ENCODE measurements at places on chromosomes 5 and 9.

DNA sequence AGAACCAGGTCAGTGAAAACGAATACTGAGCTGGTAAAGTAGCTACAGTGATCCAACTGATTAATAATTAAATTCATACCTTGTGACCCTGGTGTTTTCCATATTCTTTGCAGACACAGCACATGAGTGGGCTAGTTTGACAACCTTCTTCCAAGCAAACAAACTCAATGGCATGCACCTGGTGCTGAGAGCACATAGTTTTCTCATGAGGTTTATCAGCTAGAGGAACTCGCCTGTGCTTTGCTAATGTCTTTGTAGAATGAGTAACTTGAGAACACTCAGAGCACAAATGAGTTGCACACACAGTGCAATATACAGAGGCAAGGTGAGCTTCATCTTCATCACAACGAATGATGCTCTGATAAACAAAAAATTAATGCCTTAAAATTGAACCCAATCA is 12.6 kb downstream of the TRIM23 start:
- DNase-seq: no peak

DNA sequence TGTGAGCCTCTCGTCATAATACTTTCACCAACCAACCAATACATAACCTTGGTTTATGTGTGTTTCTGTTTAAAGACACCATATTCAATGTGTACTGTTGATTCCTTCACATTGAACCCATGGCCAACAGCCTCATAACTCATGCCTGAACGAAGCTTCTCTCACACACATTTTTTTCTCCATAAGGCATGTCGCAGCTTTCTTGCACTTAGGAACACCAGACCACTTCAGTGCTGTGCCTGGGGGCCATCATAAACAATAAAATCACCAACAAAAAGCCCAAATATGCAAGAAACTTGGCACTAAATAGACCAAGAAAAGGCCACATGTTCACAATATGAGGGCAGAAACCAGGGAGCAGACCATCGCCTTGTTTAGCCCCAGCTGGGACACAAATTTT is 192.2 kb downstream of the ROR2 start:
- DNase-seq: no peak

DNA sequence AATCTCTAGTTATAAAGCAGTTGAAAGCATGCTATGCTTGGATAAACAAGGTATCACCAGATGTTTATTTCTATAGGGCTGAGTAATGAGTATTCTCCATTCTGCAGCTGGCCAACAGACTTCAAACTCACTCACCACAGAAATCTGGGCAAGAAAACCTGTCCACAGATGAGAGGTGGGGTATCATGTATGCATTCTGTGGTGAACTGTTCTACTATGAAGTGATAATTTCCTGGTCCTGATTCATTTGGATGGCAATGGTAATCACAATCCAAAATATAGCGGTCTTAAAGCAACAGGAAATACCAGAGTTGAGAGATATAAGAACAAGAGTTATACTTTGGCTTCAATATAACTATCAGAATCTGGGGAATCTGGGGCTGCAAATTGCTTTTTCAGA is 65.9 kb upstream of the EFNA5 start:
- no peak for DNase-seq

DNA sequence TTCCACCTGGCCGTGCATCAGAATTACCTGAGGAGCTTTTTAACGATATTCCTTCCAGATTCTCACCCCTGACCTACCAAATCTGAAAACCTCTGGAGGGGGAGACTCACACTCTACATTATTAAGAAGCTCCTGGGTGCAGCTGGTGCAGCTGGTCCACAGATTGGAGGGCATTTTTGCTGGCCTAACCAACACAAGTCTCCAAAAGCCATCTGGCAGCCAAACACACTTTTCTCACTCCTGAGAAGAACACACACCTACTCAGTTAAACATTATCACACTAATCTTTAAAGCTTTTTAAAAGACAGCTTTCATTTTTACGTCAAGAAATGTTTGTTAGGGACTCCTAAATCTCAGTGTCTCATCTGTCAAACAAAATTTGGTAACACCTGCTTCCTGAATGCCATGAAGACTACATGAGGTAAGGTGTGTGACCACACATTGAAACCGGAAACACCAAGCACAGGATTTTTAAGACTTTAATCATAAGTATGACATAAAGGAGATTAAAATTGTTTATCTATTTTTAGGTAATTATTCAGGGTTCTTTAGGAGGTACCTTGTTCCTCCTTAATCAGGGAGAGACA is 14.2 kb upstream of the PTPN3 start:
- DNase-seq: no peak

GRCh38 chr5:74622122-74622521 is 18.4 kb downstream of the ENC1 start:
- DNase-seq: no peak

GRCh38 chr5:95942414-95942813 is 19.2 kb downstream of the ELL2 start:
- no peak for DNase-seq

DNA sequence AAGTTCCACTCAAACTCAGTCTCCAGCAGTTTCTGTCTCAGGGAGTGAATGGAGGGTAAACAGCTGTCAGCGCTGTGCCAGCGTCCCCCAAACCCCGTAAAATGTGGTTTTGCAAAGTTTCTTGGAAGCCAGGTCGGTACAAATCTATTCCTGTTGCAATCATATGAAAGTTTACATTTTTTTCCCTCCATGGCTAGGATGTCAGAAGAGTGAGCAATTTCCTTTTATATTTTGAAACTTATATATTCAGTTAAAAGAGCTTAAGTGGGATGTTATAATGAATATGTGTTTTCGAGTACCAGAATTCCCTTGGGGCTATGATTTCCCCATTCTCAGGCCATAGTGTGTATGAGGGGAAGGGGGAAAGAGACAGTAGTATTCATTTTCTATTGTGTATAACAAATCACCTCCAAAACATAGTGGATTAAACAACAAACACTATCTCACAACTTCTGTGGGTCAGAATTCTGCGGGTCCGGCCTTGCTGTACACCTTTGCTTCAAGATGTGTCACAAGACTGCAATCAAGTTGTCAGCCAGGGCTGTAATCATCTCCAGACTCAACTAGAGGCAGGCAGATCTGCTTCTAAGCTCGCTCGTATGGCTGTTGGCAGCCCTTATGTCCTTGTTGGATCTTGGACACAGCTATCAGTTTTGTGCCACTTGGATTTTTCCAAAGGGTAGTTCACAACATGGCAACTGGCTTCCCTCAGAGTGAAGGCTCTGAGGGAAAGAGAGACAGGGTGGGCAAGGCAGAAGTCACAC is 107.4 kb downstream of the SNX18 start:
- DNase-seq: no peak

DNA sequence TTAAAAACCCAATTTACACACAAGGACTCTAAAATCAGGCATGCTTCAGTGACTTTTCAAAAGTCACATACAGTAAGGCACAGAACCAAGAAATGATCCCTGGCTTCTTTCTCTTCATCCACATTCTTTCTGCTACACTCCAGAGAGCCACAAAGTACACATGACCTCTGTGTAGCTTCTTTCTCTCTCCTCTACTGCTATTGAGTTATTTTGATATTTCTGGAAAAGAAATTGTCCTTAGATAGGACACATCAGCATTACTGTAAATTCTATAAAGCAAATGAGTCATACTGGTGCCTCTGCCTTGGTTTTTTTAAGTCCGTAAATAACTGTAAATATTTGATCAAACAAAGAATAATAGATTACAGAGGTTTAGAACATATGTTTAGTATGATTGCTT is 96.3 kb downstream of the KIAA0825 start:
- DNase-seq: no peak

GRCh38 chr9:93080406-93080805 is 15.6 kb upstream of the CARD19 start:
- no peak for DNase-seq

DNA sequence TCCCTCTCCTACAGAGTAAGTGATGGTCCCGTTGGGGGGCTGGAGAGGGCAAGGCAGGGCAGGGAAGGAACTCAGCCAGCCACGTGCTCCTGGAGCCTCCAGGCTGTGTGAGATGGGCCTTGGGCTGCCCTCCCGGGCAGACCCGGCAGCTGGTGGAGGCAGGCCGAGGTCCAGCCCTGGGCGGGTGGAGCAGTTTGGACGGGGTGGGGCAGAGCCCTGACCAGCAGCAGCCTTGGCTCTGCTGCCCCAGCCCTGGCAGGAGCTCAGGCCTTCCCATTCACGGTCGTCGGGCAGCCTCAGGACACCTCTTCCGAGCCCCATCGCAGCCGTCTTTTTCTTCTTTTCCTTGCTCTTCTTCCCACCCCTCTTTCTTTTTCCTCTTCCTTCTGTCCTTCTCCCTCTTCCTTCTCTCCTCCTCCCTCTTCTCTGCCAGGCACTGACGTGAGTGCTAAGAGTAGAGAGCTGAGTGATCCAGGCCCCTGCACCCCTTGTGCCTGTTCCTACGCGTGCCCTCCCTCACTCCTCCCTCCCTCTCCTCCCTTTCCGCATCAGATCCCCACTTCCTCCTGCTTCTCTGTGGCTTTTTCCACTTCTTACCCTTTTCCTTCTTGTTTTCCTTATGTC is 42.8 kb downstream of the AMBP start:
- DNase-seq: no peak

GRCh38 chr9:14353222-14354056 is 39.5 kb upstream of the NFIB start:
- peak; percentile 83 for DNase-seq

DNA sequence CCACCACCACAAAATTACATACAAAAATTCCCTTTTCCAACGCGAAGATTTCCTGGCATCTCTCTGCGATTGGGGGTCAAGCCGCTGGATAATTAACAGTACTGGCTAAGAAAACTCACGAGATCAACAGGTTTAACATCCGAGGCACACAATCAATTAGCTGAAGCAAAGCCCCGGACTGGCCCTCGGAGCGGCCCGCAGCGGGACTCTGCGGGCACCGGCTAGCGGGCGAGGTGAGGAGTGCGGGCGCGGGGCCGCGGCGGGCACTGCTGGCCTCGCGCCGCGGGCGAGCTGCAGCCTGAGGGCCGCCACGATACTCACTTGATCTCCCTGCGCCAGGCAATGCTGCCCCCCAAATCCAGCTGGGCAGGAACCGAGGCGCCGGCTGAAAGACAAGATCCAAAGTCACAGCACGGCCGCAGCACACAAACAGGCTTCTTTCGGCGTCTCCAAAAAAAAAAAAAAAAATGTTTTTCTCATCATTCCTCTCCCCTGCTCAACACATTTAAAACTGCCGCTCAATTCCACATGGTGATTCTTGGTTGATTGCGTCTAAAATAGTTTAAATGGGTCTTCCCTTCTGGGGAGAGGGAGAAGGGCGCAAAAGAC is 210.2 kb downstream of the MEF2C start:
- DNase-seq: no peak

- no peak for DNase-seq
These were observed 46.1 kb upstream of the RIC1 start for GRCh38 chr9:5582835-5583195.

- DNase-seq: peak; percentile 91
These were observed 232.6 kb downstream of the EPB41L4A start for GRCh38 chr5:112186401-112186990.

- DNase-seq: no peak
These were observed 48.4 kb downstream of the GSN start for GRCh38 chr9:121316378-121316777.

GRCh38 chr5:66704790-66705425 is 108.7 kb downstream of the MAST4 start:
- DNase-seq: no peak

DNA sequence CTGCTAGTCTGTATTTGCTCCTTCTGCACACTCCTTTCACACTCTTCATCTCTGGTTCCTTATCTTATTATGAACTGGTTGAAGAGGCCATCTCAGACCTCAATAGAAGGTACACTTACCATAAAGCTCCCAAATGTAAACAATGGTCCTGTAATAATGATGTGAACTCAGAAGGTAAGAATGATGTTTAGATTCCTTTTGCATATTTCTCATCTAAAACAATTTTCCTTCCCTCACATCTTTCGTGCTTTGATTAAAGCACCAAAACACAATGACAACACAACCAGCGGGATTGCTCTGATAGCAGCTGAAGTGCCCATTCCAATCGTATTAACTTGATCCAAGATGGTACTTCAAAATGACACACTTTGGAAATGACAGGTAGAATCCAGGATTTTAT is 34.3 kb downstream of the NFIB start:
- DNase-seq: no peak

DNA sequence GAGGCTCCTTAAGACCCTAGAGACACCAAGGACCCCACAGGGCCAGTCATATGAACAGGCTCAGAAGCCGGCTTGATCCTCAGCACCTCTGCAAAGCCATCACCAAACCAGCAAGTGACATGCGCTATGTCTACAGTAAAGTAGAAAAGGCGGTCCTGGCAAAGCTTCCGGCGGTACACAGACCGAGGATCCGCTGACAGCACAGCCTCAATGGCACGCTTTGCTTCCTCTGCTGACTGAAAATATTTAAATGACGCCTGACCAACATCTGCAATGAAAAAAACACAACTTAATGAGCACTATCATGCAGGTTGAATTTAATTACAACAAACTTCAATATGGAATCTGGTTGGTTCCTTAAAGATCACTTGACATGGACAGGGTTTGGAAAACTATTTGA is 17.6 kb downstream of the TRMO start:
- DNase-seq: no peak

GRCh38 chr9:135492886-135493669 is 7.4 kb upstream of the MRPS2 start:
- DNase-seq: no peak

GRCh38 chr5:55917402-55918086 is 66.4 kb downstream of the IL31RA start:
- DNase-seq: no peak

GRCh38 chr9:131727795-131728545 is 11.9 kb downstream of the RAPGEF1 start:
- no peak for DNase-seq

GRCh38 chr5:170312666-170313065 is 15.1 kb upstream of the LCP2 start:
- no peak for DNase-seq

DNA sequence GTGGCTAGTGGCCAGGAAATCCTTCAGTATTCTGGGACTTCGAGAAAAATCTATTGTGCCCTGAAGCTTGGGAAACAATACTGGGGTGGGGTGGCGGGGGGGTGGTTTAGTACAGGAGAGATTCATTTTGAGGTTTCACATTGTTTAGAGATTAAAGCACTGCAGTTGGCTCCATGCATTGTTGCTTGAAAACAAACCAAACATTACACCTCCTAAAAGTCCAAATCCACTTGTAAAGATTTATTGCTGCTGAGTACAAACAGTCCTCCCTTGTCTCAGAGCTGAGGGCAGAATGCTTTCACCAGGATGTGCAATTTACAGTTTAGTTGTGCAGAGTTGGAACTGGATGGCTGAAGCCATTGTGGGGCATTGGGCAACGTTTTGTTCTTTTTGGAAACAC is 49.4 kb downstream of the GGTA1 start:
- DNase-seq: peak; percentile 36

Data from spinal cord (tissue), 10 donors.